ENCODE measurements at places on chromosomes 12 and 14.

DNA sequence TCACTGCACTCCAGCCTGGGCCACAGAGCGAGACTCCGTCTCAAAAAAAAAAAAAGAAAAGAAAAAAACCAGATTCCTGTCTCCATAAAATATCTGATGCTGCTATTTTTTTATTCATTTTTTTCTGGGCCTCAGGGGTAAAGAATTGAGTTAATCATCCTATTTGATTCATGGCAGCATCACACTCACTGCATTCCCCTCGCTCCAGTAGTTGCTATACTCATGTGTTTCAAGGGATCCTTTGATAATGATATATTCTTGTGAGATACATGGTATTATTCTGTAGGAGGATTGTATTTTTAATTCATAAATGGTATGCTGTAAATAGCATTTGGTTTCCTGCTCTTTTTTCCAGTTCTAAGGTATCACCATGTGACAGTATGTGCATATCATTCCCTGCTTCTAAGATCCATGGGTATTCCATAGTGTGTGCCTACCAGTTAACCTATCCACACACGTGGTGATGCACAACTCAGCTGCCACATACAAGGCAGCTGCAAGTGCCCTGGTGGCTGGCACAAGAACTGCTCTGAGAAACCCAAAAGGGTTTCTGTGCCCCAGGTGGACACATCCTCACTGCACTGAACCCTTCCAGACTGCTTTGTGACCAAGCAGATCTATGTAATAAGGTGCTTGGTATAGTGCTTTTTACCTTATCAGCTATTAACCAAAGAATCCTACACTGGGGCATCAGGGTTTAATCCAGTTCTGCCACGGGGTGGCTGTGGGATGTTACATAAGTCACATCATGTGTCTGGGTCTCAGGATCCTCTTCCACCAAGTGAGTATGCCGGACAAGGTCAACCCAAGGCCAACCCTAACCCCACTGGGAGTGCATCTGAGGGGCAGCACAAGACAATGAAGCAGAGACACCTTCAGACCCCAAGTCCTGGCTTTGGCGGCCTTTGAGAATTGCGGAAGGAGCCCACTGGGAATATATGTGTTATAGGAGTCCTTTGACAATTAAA is 74.6 kb downstream of the ZFP36L1 start:
- DNase-seq, result no peak

GRCh38 chr12:67925077-67925476 is 64.2 kb upstream of the IFNG-AS1 start:
- DNase-seq, result no peak

DNA sequence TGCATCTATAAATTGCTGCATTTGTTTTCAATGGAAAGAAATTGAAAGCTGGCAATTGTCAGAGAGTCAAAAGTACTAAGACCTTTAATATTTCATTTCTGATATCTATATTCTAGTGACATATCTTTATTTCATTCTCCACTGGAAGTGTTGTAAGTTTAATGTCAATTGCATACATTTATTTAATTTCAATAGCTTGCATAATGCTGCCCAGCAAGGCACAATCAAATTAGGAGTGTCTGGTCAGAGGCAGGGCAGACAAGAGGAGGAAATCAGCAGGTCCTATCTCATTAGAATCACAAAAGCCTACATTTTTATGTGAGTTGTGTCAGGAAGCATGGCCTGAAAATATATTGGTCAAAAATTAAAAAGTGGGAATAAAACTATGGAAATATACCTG is 112.9 kb downstream of the TMEM132D start:
- DNase-seq, result no peak

DNA sequence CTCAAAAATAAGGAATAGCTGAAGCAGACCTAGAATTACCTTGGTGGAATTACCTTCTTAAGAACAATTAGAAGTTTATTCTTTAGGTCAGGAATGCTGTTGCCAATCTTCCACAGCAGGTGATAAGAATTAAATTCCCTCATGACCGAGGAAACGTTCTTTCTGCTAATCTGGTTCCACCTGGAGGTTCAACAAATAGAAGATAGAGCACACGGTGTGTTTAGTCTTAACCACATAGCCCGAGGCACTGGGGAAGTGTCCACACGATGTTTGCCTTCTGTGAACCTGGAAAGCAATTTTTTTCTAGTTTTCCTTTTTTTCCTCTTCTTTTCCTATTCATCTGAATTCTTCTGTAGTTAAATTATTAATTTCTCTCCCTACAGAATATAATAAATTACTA is 906.9 kb downstream of the NRXN3 start:
- DNase-seq, result no peak

- DNase-seq, result no peak
Observed at GRCh38 chr14:21093769-21094681, 4.4 kb downstream of the ZNF219 start.

GRCh38 chr12:92434607-92435025 is 268.2 kb upstream of the PLEKHG7 start:
- no peak for DNase-seq

DNA sequence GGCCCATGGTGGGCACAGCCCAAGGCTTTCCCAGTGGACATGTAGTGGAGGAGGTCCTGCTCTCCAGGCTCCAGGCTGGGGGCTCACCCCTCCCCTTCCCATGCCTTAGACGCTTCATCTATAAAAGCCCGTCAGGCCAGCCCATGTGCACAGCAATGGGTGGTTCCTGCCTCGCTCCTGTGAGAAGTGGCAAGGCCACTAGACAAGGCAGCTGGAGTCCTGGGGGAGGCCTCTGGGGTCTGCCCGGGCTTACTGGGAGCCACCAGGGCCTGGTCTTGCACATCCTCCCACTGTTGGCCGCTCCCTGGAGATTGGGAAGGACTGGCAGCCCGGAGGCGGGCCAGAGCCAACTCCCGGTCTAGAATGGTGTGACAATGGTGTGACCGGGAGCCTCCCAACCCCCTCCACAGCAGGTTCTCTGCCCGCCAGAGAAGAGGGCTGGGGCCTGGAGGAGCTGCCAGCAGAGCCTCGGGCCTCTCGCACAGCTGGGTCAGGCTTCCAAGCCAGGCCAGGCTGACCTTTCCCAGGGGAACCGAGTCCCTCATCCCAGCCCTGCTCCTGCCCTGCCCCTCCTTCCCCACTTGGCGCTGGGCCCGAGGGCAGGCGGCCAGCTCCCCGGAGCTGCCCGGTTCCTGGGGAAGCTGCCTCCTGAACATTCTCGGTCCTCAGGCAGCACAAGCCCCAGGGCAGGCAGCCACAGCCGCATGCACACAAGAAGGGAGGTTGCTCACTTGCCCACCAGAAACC is 97.9 kb downstream of the RFLNA start:
- no peak for DNase-seq

DNA sequence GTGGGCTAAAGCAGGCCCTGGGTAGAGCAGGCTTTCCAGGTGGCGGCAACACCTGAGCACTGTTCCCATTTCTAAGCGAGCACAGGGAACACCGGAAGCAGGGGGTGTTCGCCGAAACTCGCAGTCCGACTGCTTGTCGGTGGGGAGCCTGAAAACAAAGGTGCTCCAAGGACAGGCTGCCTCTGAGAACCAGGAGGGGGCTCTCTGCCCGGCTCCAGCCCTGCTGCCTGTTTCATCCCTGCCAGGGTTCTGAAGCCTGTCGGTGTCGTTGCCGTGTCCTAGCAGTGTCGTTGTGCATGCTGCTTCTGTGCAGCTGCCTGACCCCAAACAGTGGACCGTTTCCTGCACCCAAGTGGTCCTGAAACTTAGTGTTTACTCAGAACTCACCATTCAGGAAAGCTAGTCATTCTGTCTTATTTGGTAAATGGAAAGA is 21.8 kb downstream of the CCNK start:
- no peak for DNase-seq

GRCh38 chr12:47651368-47652254 is 54.2 kb downstream of the RPAP3 start:
- peak; percentile 65 for DNase-seq

DNA sequence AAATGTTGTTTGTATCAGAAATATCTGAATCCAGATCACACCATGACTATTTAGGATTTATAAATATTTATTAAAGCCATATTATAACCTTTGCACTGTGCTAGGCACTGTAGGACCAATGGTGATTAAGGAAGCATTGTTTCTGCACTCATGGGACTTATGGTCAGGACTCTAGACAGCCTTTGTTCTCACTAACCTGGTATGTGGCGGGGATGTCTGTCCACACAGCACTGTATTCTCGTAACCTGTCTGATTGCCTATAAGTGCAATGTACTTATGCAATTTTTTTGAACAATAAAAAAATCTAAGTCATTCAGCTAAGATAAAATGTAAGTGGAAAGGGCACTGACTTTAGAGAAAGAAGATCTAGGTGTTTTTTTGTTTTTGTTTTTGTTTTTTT is 6.7 kb upstream of the SSPN start:
- DNase-seq, result no peak

GRCh38 chr14:100031506-100032281 is 33.5 kb upstream of the EVL start:
- no peak for DNase-seq

DNA sequence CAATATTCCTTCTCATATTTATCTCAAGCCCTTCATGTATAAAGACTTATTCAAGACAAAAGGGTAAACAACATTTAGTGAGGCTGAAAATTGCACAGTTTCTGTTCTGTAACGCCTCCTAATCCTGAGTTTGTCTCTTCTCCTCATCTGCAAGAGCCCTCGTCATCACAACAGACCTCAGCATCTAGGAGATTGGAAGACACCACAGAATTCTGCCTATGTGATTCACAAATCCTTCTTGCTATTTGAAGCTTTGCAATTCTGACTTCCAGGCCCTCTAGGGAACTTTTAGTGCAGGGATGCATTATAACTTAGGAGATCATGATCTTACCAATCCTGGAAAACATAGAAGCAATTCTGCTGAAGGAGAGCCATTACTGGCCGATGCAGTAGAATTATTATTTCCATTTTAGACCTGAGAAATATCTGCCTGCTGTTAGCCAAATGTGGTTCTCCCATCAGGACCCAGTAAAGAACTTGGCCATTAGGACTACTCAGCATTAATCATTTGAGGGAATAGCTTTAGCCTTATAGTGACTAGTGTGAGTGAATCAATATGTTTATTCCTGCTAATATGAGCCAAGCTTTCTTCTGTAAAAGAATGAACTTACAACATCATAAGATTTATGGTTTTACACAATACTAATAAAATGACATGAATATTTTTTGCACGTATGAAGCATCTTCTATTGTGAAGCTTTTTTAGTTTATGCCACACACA is 119.5 kb downstream of the ANO4 start:
- no peak for DNase-seq

GRCh38 chr12:109591041-109591440 is 17.4 kb downstream of the MVK start:
- DNase-seq, result no peak

DNA sequence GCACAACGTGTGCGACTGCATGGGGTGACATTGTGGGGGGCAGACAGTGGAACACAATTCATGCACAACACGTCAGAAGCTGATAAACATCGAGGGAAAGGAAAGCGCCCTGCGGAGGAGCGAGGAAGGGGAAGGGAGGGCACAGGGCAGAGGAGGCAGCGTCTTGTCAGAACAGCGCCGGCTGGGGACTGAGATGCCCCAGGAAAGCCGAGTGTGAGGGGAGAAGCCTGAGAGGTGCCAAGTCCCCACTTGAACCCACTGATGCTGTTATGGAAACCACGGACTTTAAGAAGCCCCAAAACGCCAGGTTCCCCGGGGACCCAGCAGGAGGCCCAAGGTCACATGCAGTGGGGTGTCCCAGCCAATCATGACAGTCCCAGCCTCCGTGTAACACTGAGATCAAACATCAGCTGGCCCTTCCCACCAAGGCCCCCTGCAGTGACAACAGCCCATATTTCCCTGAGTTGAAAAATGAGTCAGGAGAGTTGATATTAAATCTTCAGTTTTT is 70.0 kb downstream of the GALNT9 start:
- DNase-seq, result no peak

- DNase-seq, result no peak
Observed at GRCh38 chr12:50132505-50133135, 20.6 kb downstream of the COX14 start.

DNA sequence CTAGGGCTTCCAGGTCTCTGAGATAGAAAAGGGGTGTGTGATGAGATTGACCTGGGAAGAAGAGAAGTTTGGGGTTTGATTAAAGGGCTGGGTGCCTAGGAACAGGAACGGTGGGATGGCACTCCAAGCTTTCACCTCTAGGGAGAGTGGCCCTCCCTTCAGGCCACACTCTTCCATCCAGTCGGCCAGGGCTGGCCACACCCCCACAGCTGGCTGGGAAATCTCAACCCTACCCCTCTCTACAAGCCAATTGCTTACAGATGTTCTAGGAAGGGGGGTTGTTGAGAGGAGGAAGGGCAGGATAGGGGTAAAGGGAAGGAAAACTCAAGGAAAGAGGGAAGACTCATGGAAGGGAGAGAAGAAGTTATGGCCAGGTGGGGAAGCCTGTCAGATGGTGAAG is 6.6 kb upstream of the ITGA5 start:
- no peak for DNase-seq

DNA sequence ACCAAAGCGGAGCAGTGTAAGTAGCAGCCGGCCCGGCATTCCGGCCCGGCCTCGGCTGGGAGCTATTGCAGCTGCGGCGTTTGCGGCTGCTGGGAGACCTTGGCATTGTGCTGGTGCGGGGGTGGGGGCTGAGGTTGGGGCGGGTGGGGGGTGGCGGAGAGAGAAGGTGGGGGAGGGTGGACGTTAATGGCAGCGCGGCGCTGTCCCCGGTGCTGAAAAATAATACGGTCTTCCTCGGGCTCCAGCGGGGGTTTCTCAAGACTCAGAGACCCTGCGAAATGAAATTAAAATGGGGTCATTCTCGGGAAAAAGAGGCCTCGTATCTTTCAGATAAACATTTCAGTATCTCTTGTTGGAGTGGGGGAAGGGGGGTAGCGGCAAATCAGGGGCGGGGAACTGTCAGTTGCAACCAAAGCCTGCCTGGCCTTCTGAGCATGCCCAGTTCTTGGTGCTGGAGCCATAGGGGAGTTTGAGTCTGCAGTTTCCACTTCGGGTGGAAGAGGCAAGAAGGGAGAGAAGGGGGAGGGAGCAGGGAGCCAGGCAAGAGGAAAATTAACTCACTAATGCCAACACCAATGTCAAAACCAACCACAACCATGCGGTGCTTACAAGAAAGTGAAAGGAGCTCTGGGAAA is 414 bp downstream of the UNC79 start:
- no peak for DNase-seq

GRCh38 chr14:99064262-99064954 is 207.6 kb downstream of the BCL11B start:
- DNase-seq, result peak; percentile 18

GRCh38 chr14:54591866-54592265 is 24.9 kb downstream of the SAMD4A start:
- no peak for DNase-seq

- DNase-seq, result no peak
Observed at GRCh38 chr14:99363616-99364290, 91.8 kb upstream of the BCL11B start.
